ENCODE measurements at places on chromosomes 16 and 17. TPM values are rescaled to one million over a fixed set of nuclear protein-coding genes. Genes with fewer than 3 reads are reported as not detected.

DNA sequence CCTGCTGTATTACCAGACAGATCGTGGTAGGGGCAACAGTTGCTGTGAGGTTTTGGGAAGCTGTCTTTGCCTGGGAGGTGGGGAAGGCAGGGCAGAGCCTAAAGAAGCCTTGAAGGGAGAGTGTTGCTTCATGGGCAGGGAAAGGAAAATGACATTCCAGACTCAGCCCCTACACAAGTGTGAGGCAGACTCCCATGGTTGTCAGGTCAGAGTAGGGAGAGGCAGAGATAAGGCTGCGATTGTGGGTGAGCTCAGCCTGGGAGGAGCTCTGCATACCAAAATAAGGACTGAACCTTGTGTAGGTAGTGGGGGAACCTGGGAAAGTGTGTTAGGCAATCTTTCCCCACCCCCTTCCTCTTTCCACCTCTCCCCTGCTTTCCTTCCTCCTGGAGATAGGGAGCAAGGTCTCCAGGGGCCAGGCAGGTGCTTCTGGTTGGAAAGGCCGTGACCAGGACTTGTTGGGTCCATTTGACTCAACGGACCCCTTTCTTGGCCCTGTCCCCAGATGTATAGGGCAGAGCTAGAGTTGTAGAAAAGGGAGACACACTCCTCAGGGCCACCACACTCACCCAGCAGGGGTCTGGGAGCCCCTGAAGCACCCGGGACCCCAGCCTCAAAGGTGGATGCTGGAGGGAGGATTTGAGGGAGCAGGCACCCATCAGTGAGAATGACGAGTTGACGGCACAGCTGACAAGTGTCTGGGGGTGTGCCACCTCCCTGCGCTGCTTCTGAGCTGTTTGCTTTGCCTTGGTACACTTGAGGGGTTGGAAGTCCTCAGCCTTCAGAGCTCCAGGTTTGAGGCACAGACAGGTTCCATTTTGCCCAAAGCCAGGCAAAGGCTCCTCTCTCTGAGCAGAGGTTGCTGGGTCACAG lies 18.5 kb upstream of the TOB1 start:
- DNase-seq, result peak; percentile 63

GRCh38 chr16:84324434-84325262 lies 30.0 kb downstream of the WFDC1 start:
- DNase-seq, result no peak

- DNase-seq, result no peak
Observed at GRCh38 chr16:11550791-11551498, 35.8 kb downstream of the LITAF start.

DNA sequence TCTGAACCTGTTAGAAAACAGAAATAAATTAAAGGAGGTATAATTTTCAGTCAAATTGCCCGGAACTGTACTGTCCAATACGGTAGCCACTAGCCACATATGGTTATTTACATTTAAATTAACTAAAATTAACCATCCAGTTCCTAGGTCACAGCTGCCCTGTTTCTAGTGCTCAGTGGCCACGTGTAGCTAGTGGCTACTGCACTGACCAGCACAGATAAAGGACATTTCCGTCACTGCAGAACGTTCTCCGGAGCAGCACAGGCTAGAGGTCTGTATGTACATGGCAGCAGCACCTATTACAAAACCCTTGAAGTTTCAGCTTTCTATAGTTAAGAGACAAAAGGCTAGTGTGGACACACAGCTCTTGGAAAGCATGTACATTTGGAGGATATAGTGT lies 33.7 kb downstream of the CPSF4L start:
- no peak for DNase-seq

The SPNS3 gene
- not detected for total RNA-seq

Data from stomach (tissue), 19 donors.